Endothelial cell (in vitro differentiated cells): ENCODE measurements at places on chromosomes 11 and 22. TPM values are rescaled to one million over a fixed set of nuclear protein-coding genes. Genes with fewer than 3 reads are reported as not detected.

GRCh38 chr11:78941226-78941851 lies 366.7 kb upstream of the NARS2 start:
- no peak overlapping the region for H3K27ac ChIP-seq
- H3K4me3 ChIP-seq = no peak overlapping the region
- DNase-seq = no peak
- H3K36me3 ChIP-seq = no peaks in the 10 kb centered on the region
- peaks cover 26% of the 10 kb centered on the region for H3K4me1 ChIP-seq

- H3K4me3 ChIP-seq = no peak overlapping the region
- H3K27me3 ChIP-seq = peaks cover 3% of the 10 kb centered on the region
- no peaks in the 10 kb centered on the region for H3K4me1 ChIP-seq
- no peak overlapping the region for H3K27ac ChIP-seq
- H3K36me3 ChIP-seq = no peaks in the 10 kb centered on the region
Observed at GRCh38 chr11:64582885-64583284, 8.1 kb upstream of the SLC22A12 start.

GRCh38 chr11:123431619-123432018 lies 1.6 kb downstream of the GRAMD1B start:
- no peak for DNase-seq
- H3K36me3 ChIP-seq = peaks cover 14% of the 10 kb centered on the region
- H3K4me3 ChIP-seq = peak overlapping the region; percentile 86
- peaks cover 15% of the 10 kb centered on the region for H3K27me3 ChIP-seq

DNA sequence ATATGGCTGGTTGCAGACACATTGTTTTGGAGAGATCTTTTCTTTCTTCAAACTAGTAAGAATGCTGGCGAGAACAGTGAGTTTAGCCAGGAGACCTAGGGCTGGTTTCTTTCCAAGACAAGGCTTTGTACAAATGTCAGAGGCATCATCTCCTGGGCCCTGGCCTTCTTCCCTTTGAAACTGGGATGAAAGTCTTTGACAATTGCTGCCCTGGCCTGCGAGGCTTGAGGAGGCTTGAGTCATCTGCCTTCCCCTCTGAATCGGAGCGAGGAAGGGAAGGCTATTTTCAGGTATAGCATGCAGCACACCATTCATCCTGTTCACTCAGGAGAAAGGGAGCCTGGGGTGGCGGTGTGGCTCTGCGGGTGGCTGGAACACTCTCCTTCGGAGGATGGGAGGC lies 21.5 kb upstream of the PARVG start:
- H3K4me3 ChIP-seq = no peak overlapping the region
- peaks cover 4% of the 10 kb centered on the region for H3K27me3 ChIP-seq
- DNase-seq = no peak
- H3K27ac ChIP-seq = no peak overlapping the region
- H3K36me3 ChIP-seq = peaks cover 19% of the 10 kb centered on the region

- H3K4me3 ChIP-seq = no peak overlapping the region
- DNase-seq = no peak
- H3K36me3 ChIP-seq = no peaks in the 10 kb centered on the region
- H3K27me3 ChIP-seq = no peaks in the 10 kb centered on the region
- no peaks in the 10 kb centered on the region for H3K4me1 ChIP-seq
- H3K27ac ChIP-seq = no peak overlapping the region
Observed at GRCh38 chr11:83403691-83404389, 117.7 kb upstream of the CCDC90B start.

GRCh38 chr11:129230006-129230405 lies 37.9 kb upstream of the ARHGAP32 start:
- no peak overlapping the region for H3K4me3 ChIP-seq
- H3K27ac ChIP-seq = no peak overlapping the region

GRCh38 chr11:74538680-74539079 lies 45.2 kb upstream of the LIPT2 start:
- no peak for DNase-seq
- H3K36me3 ChIP-seq = peaks cover 4% of the 10 kb centered on the region
- peaks cover 4% of the 10 kb centered on the region for H3K4me1 ChIP-seq
- no peak overlapping the region for H3K27ac ChIP-seq
- peaks cover 2% of the 10 kb centered on the region for H3K27me3 ChIP-seq

DNA sequence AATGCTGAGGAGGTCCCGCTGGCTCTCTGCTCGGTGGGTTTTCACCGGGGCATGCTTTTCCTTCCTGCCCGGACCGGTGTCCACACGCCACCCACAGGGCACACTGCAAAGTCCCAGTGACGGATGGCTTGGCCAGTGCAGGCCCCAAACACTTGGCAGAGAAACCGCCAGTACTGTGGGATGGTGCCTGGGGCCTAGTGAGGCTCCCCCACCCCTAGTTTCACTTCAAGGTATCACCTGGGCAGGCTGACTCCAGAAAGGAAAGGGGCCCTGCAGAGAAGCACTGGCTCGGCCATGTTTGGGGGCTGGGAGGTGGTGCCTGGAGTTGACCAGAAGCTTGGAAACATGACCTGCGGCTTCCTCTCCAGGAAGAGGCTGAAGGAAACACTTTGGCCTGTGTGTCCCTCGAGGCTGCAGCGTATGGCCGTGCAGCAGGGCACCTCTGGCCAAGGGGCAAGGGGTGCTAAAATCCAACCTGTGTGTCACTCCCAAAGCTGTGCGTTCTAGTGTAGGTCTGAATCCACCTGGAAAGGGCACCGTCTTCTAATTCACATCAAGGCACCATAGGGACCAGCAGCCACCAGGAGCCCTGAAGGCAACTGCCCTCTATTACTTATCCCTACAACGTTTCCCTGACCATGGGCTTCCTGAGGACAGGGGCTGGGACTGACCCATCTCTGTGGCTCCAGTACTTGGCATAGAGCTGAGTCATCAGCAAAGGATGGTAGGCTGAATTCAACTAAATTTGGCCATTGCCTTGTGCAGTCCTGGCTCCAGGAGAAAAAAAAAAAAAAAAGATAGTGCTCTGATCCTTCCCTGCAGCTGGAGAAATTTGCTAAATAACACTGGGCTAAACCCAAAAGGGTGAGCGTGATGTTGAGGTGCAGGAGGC lies 22.6 kb downstream of the TPBGL start:
- no peak overlapping the region for H3K27ac ChIP-seq
- DNase-seq = no peak
- peaks cover 23% of the 10 kb centered on the region for H3K36me3 ChIP-seq
- peaks cover 28% of the 10 kb centered on the region for H3K4me1 ChIP-seq
- H3K4me3 ChIP-seq = no peak overlapping the region
- peaks cover 27% of the 10 kb centered on the region for H3K27me3 ChIP-seq

- H3K4me1 ChIP-seq = peaks cover 7% of the 10 kb centered on the region
- H3K36me3 ChIP-seq = no peaks in the 10 kb centered on the region
- no peak for DNase-seq
- H3K27ac ChIP-seq = no peak overlapping the region
Observed at GRCh38 chr11:76747915-76748860, 35.0 kb upstream of the TSKU start.

DNA sequence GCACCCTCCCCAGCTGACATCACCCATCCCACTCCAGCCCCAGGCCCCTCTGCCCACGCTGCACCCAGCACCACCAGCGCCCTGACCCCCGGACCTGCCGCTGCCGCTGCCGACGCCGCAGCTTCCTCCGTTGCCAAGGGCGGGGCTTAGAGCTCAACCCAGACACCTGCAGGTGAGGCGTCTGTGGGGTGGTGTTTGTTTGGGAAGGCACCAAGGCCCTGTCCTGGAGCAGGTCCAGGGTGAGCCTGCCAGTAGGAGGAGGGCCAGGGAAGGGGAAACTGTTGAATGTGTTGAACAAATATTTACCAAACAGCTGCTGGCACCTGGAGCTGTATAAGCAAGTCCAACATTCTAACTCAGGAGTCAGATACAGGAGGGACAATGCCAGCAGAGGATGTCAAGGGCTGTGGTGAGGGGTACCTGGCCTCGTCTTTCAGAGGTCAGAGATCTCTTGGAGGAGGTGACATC lies 3.1 kb downstream of the VEGFB start:
- no peak overlapping the region for H3K27ac ChIP-seq
- peaks cover 23% of the 10 kb centered on the region for H3K27me3 ChIP-seq
- H3K4me1 ChIP-seq = peaks cover 11% of the 10 kb centered on the region
- H3K4me3 ChIP-seq = no peak overlapping the region
- DNase-seq = no peak
- H3K36me3 ChIP-seq = peaks cover 5% of the 10 kb centered on the region

DNA sequence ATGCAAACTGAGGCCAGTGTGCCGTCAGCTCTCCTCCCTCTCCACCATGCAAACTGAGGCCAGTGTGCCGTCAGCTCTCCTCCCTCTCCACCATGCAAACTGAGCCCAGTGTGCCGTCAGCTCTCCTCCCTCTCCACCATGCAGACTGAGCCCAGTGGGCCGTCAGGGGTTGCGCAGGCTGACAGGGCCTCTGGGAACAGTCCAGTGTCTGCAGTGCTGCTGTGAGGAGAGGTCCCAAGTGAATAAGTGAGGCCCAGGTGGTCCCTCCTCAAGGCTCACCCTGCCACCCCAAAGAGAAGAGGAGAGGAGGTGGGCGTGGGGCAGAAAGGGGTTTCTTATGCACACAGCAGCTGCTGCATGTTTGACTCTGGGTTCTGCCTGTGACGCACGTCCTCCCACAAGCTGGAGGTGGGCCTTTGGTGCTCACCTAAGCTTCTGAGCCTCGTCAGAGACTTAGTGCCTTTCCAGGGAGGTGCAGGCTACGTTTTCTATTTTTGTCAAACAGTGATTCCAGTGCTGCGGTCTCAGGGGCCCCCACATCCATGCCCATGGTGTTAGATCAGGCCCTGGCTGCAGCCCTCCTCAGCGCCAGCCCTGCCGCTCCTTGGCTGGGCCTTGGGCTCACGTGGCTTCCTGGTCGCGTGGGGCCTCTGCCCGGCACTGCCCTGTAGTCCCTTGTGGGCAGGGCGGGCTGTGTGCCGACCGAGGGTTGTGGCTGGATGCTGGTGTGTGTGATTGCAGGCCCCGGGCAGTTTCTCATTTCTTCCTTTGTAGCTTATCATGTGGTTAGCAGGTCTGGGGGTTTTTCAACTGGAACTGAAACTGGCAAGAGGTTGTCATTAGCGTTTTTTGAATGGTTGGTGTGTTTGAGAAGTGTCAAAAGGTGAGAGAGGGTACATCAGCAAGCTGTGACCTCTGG lies 7.1 kb downstream of the TPCN2 start:
- no peak overlapping the region for H3K4me3 ChIP-seq
- no peak for DNase-seq
- H3K36me3 ChIP-seq = peaks cover 11% of the 10 kb centered on the region
- H3K4me1 ChIP-seq = no peaks in the 10 kb centered on the region
- H3K27me3 ChIP-seq = peaks cover 8% of the 10 kb centered on the region

DNA sequence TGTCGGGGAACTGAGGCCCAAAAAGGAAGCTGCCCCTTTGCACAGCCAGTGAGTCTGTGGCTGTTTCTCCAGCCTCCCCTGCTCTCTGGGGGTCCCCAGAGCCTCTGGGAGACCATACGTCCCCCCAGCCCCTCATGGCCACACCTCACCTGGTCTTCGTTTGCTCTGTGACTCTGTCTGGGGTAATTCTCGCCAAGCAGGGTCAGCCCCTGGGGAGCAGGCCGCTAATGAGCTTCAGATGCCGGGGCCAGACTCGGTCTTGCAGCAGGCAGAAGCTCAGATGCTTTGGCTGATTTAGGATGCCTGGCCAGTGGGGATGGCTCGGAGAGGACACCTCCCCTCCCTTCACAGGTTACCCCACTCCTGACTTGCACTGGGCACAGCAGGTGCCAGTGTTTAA lies 24.1 kb upstream of the WNT11 start:
- no peak for DNase-seq
- no peak overlapping the region for H3K27ac ChIP-seq
- peaks cover 17% of the 10 kb centered on the region for H3K27me3 ChIP-seq
- peaks cover 3% of the 10 kb centered on the region for H3K36me3 ChIP-seq

DNA sequence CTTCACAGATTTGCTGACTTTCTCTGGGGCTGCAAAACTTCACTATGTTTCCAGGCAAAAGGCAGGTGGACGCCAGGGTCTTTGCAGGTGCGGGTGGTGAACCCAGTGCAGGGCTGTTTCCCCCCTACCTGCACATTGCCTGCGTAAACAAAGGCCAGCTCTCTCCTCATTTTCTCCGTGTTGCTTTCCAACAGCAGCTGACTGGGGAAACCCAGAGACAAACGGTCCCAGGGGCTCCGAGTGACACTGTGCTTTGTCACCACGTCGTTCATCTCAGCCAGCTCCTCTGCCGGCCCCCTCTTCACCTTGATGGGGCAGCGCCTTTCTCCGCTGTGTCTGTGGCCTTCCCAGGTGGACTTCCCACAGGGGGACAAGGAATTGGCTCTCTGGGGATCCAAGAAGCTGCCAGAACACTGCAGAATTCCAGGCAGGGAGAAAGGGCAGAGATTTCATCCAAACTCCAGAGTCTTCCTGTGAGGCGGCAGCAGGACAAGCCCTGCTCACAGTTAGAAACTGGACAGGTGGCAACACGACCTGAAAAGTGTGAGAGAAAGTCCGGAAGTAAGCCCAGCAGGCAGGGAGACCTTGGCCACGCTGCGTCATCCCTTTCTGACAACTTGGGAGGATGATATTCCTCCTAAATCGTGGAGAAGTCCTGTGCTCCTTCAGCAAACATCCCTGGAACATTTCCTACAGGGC lies 1493.7 kb downstream of the TBC1D22A start:
- no peak for DNase-seq
- H3K4me3 ChIP-seq = no peak overlapping the region
- H3K27ac ChIP-seq = no peak overlapping the region
- no peaks in the 10 kb centered on the region for H3K36me3 ChIP-seq
- H3K27me3 ChIP-seq = peaks cover 6% of the 10 kb centered on the region

- no peak overlapping the region for H3K4me3 ChIP-seq
- DNase-seq = peak; percentile 9
- H3K27ac ChIP-seq = peak overlapping the region; percentile 84
- peaks cover 8% of the 10 kb centered on the region for H3K4me1 ChIP-seq
Observed at GRCh38 chr11:110069158-110069737, 23.9 kb upstream of the ZC3H12C start.

- peaks cover 13% of the 10 kb centered on the region for H3K4me1 ChIP-seq
- H3K27ac ChIP-seq = peak overlapping the region; percentile 20
- no peaks in the 10 kb centered on the region for H3K36me3 ChIP-seq
- DNase-seq = peak; percentile 71
- peaks cover 7% of the 10 kb centered on the region for H3K27me3 ChIP-seq
Observed at GRCh38 chr11:62394825-62395538, 23.9 kb upstream of the SCGB1A1 start.

GRCh38 chr11:104090767-104091166 lies 54.3 kb downstream of the DDI1 start:
- H3K4me3 ChIP-seq = no peak overlapping the region
- no peak for DNase-seq
- peaks cover 1% of the 10 kb centered on the region for H3K27me3 ChIP-seq
- no peak overlapping the region for H3K27ac ChIP-seq

- H3K4me1 ChIP-seq = no peaks in the 10 kb centered on the region
- DNase-seq = no peak
- no peak overlapping the region for H3K27ac ChIP-seq
- no peak overlapping the region for H3K4me3 ChIP-seq
- H3K36me3 ChIP-seq = no peaks in the 10 kb centered on the region
- no peaks in the 10 kb centered on the region for H3K27me3 ChIP-seq
Observed at GRCh38 chr22:45399712-45400445, 13.5 kb downstream of the SMC1B start.

GRCh38 chr11:77593883-77594282 lies 4.1 kb downstream of the AQP11 start:
- H3K27ac ChIP-seq = no peak overlapping the region
- no peak for DNase-seq
- no peak overlapping the region for H3K4me3 ChIP-seq

The P2RX6 gene
- total RNA-seq = not detected

The ZP1 gene
- total RNA-seq = not detected

The PRR33 gene
- total RNA-seq = not detected

The CELF1 gene
- 162 TPM for total RNA-seq

The POLR2F gene
- 58.9 TPM for total RNA-seq

The SPTBN2 gene
- 17.1 TPM for total RNA-seq

The MAP6 gene
- total RNA-seq = 0.26 TPM

The SERPIND1 gene
- total RNA-seq = 0.18 TPM

The MYOD1 gene
- total RNA-seq = not detected
